ENCODE measurements at places on chromosomes 1 and 21.

GRCh38 chr1:236000781-236001180, 64.1 kb downstream of the NID1 start:
- H3K4me1 ChIP-seq: peaks cover 16% of the 10 kb centered on the region
- H3K27ac ChIP-seq: no peak overlapping the region
- no peak for DNase-seq
- H3K4me3 ChIP-seq: no peak overlapping the region
- no peaks in the 10 kb centered on the region for H3K36me3 ChIP-seq

GRCh38 chr1:24620678-24621077, 22.4 kb upstream of the SRRM1 start:
- H3K4me3 ChIP-seq: no peak overlapping the region
- H3K27me3 ChIP-seq: peaks cover 5% of the 10 kb centered on the region
- no peaks in the 10 kb centered on the region for H3K36me3 ChIP-seq
- no peak overlapping the region for H3K27ac ChIP-seq
- no peak for DNase-seq
- no peaks in the 10 kb centered on the region for H3K4me1 ChIP-seq

DNA sequence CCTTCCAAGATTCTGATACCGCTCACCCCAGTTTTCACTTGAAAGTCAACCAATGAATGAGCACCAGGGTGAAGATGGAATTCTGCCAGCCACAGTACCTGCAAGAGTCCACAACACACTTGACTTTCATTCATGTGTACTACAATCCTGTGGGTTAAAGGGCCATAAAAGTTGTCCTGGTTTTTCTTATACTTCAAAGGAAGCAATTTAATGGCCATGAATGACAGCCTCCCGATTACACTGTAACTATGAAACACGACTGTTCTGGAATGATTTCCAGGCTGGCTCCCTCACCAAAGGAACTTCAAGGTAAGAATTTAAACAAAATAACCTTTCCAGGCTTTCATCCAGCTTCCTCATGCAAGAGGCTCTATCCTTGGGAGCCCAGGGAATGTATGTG, 502.8 kb downstream of the SMYD3 start:
- H3K4me3 ChIP-seq: no peak overlapping the region
- peaks cover 31% of the 10 kb centered on the region for H3K4me1 ChIP-seq
- DNase-seq: no peak
- H3K36me3 ChIP-seq: no peaks in the 10 kb centered on the region

- H3K27ac ChIP-seq: no peak overlapping the region
- H3K4me1 ChIP-seq: no peaks in the 10 kb centered on the region
- no peaks in the 10 kb centered on the region for H3K27me3 ChIP-seq
- no peak overlapping the region for H3K4me3 ChIP-seq
Measured at GRCh38 chr21:16634515-16634914, 878.3 kb upstream of the CXADR start.
